Stimulated activated CD8-positive, alpha-beta memory T cell treated with anti-CD3 and anti-CD28 coated beads, Interleukin-15, amount 100 ng/mL, for 48 hours (primary cell): ENCODE measurements at places on chromosomes 13 and 19.
A peak's percentile ranks its signal among the peaks of the same experiment; 100 is the strongest.

DNA sequence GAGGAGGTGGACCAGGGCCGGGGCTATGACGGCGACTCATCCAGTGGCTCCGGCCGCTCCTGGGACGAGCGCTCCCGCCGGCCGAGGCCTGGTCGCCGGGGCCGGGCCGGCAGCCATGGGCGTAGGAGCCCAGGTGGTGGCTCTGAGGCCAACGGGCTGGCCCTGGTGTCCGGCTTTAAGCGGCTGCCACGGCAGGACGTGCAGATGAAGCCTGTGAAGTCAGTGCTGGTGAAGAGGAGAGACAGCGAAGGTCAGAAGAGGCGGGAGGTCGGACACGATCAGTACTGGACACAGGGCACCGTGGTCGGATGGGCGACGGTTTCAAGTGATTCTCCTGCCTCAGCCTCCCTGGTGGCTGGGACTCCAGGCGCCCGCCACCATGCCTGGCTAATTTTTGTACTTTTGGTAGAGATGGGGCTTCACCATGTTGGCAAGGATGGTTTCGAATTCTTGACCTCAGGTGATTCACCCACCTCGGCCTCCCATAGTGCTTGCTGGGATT is 22.3 kb downstream of the TJP3 start:
- no peak for DNase-seq

DNA sequence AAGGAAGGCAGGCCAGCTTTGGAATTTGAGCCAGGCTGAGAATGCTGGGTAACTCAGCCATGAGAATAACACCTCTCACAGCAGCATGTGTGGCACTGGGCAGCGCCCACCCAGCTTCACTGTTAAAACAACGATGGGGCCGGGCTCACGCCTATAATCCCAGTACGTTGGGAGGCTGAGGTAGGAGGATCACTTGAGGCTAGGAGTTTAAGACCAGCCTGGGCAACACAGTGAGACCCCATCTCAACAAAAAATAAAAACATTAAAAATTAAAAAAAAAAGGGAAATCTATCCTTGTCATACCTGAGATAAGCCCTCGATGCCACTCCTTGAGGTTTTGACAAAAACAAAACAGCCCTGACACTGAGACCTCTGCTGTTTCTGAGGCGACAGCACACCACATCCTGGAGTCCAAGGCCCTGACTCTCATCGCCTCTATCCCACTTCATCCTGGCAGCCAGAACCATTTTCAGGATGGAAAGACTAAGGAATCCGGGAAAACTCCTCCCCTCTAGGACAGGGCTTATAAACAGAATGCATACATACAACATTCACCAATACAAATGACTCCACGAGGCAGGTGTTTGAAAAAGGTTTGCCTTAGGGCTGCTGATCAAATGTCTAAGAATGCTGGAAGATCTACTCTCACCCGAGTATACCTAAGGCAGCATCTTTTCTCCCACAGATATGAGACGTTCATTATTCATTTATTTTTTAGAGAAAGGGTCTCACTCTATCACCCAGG is 22.6 kb upstream of the TIMM44 start:
- DNase-seq, result no peak

GRCh38 chr13:44305286-44305685 is 68.3 kb upstream of the SERP2 start:
- no peak for DNase-seq

- DNase-seq, result no peak
Observed at GRCh38 chr19:45471111-45471930, 3.5 kb downstream of the FOSB start.

- no peak for DNase-seq
Observed at GRCh38 chr13:69793783-69794453, 313.7 kb upstream of the ATXN8OS start.

GRCh38 chr13:59303433-59303832 is 860.3 kb downstream of the DIAPH3 start:
- no peak for DNase-seq

DNA sequence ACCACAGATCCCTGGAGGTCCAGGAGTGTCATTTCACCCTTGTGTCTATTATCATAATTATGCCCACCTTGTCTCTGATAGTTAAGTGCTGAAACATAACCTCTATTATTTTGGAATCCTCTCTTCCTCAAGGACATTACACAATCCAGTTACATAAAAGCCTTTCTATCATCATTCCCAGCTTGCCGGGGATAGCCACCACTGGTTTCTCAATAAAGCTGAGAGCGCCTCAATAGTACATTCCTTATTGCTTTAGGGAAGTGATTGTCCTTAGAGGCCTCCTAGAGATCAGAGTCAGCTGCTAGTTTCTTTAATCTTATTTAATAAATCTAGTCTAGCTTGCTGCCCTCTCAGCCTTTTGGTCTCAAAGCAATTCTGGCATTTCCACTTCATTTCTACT is 490.0 kb upstream of the ATXN8OS start:
- DNase-seq, result no peak

- no peak for DNase-seq
Observed at GRCh38 chr19:18109733-18110608, 12.4 kb downstream of the MAST3 start.

- no peak for DNase-seq
Observed at GRCh38 chr13:86601351-86601750, 802.1 kb upstream of the SLITRK6 start.

GRCh38 chr13:112111239-112111857 is 44.4 kb downstream of the SOX1 start:
- no peak for DNase-seq

GRCh38 chr19:1839658-1840540 is 8.4 kb downstream of the REXO1 start:
- DNase-seq, result no peak

DNA sequence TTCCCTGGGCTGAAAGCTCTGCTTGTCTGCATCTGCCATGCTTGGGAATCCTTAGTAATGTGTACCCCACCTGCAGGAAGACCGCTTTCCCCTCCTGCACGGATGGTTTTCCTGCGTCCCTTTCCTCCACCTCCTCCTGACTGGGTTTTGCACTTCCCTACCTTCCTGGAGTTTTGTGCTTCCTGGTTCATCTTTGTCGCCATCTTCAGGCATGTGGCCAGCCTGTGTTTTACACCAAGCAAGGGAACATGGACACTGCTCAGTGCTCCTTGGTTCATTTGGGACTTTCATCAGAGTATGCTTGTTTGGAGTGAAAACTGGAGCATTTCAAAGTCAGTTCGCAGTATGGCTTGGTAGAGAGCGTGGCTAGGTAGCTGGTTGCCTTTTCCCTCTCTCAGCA is 30.7 kb downstream of the ERICH6B start:
- DNase-seq, result no peak

DNA sequence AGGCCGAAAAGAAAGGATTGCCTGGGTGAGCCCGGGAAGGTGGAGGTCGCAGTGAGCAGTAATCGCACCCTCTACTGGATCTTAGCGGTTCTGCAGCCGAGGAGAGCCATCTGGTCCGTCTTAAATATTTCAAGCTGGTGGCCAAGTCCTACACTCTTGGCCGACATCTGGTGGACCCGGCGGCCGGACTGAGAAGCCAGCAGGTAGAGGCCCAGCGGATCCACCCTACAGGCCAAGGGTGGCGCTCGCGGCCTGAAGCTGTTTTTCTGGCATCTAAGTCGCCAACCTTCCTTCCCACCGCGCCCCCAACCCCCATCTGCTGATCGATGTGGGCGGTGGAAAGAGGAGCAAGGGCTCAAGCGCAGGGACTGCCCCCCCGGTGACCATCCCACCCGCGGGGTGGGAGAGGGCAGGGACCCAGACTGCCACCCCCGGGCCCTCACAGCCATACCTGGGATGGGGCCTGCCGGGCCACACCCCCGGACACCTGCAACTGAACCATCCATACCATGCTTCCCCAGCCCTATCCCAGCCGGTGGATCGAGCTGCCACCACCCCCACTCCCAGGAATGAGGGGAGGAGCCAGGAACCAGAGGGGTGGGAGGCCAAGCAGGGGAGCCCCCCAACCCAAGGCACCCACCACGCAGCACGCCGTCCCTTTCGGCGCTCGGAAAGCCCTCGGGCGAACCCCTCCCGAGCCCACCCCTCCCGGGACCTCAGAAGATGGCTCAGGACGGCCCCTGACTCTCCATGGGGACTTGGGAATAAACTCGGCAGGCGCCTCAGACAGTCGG is 46.3 kb upstream of the ZNF730 start:
- DNase-seq, result no peak

GRCh38 chr13:32986552-32986951 is 29.7 kb upstream of the KL start:
- DNase-seq, result no peak

DNA sequence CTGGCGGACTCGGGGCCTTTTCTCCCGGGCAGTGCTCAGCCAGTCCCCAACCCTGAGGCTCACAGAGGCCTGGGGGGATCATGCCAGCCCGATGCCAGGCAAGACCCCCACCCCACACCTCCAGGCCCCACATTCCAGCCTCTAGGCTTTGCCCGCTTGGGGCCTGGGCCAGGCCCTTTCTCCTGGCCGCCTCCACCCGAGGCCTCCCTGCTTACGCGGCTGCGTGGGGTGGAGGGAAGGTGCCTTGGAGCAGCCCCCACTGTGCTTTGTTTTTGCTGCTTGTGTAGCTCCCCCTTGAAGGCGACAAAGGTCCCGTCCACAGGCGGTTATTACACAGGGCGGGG is 38.4 kb downstream of the SMIM24 start:
- DNase-seq, result no peak

DNA sequence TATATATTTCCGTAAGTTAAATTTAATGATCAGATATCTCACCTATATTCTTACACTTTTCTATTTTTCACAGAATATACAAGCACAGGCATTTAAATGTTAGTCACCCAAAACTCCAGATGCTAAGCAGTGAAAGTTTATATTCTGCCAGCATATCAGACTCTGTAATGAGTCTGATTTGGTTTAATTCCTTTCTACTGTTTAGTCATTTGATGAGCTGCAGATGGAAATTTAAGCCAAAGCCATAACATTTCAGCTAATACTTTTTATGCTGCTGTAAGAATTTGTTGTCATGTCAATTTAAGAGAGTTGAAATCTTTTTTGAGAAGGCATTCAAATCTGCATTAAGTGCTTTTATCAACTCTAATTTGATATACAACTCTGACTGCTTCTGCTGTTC is 8.0 kb downstream of the FRY start:
- DNase-seq, result no peak

DNA sequence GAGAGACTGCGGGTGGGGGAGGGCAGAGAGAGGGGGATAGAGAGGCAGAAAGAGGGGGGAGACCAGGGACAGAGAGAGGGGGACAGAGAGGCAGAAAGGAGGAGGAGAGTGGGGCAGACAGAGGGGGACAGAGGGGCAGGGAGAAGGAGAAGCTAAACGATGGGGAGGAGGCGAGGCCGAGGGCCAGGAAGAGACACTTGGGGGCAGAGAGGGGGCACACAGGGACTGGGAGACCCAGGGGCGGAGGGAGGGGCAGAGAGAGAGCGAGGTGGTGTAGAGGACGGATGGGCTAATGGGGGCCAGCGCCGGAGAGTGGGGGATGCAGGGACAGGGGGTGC is 666 bp downstream of the MEIS3 start:
- DNase-seq, result no peak

GRCh38 chr19:610801-611480 is 21.3 kb downstream of the HCN2 start:
- peak; percentile 48 for DNase-seq

DNA sequence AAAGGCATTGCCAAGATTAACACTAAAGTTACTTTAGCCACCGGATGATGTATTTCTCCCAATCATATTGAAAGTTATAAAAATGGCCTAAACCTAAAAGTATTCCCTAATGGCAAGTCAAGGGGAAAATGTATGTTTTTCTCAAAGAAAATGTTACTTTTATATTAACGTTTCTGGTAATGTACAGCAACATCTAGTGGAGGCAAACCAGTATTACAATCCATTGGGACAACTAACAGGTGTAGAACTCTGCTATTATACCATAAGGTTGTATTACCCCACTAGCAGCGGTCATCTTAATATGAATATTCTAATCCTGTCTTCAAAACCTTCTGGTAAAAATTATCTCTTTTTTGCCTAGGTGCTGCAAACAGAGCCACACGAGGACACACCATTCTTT is 69.2 kb downstream of the ZNF100 start:
- no peak for DNase-seq

DNA sequence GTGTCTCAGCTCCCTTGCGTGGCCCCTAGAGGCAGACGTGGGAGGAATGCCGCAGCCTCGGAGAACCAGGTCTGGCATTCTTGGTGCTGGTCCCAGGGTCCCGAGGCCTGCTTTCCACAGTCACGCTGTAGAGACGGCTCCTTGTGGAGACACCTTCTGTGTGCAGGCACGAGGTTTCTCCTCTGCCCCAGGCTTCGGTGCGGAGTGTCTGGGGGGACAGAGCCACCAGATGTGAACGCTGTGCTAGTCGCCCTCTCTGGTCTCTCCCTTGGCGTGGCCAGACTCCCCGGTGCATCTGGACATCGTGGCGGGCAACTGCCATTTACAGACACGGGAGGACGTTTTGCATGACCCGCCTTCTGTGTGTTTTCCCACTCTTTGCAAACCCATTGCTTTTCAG is 7.5 kb upstream of the TMEM255B start:
- no peak for DNase-seq

- no peak for DNase-seq
Observed at GRCh38 chr19:35608251-35608650, 4.3 kb upstream of the HAUS5 start.

DNA sequence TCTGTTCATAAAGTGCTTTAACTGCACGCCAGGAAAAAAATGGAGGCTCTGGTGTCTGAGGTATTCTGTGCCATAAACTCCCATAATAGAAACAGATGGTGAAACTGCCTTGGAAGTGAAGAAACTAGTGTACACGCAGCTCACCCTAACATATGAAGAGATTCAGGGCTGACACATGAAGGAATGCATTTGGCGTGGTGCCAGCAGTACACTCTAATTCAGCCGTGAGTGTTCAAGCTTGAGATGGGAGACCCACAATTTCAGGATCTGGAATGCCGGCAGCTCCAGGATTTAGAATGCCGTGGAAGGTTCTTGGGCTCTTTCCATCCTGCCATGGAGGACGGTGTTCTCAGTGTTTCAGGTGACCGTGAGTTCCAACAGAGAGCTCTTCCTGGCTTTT is 478.4 kb downstream of the TSHZ3 start:
- no peak for DNase-seq

GRCh38 chr19:8147582-8147978 is 1.8 kb downstream of the FBN3 start:
- no peak for DNase-seq

DNA sequence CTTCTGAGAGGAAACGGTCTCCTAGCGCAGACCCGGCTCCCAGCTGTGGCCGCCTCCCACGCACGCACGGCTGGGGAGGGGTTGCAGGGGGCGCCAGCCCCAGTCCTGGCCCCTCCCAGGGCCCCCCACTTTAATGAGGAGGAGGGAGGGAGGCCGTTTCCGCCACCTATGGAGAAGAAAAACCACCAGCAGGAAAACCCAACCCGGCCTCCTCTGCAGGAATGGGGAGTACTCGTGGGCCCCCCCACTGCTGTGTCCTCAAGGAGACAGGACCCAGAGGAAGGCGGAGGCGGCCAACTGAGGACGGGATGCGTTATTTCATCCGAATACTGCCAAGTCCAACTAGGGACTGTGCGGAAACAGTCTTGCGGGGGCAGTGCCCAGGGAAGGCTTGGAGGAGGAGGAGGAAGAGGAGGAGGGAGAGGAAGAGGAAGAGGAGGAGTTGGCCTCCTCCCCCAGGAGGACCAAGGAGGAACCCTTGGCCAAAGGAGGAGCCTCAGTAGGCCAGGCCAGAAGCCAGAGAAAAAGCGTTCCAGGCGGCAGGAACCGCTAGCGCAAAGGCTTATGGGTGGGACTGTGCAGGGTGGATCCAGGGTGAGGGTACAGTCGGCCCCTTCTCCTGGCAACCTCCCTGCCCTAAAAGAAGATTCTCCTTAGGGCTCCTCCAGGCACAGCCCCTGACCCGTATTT is 3.9 kb upstream of the SSBP4 start:
- DNase-seq, result no peak
